Tibial nerve (tissue), 4 donors: ENCODE measurements at places on chromosomes 1 and 21. TPM values are rescaled to one million over a fixed set of nuclear protein-coding genes. Genes with fewer than 3 reads are reported as not detected.

The YBEY gene
- 20.1 TPM for total RNA-seq

- DNase-seq: no peak
- no peak overlapping the region for H3K4me3 ChIP-seq
- no peaks in the 10 kb centered on the region for H3K36me3 ChIP-seq
- peaks cover 4% of the 10 kb centered on the region for H3K27me3 ChIP-seq
- H3K4me1 ChIP-seq: no peaks in the 10 kb centered on the region
- H3K27ac ChIP-seq: no peak overlapping the region
Measured at GRCh38 chr1:50343323-50343722, 79.9 kb downstream of the DMRTA2 start.

GRCh38 chr1:15347182-15347581 is 62.5 kb upstream of the EFHD2 start:
- no peak overlapping the region for H3K27ac ChIP-seq
- no peak overlapping the region for H3K4me3 ChIP-seq
- no peak for DNase-seq
- no peaks in the 10 kb centered on the region for H3K36me3 ChIP-seq
- no peaks in the 10 kb centered on the region for H3K27me3 ChIP-seq

The RCSD1 gene
- total RNA-seq: 11.6 TPM
